ENCODE measurements at places on chromosomes 2 and 18.

- no peak for DNase-seq
These were observed 585.0 kb upstream of the CHAC2 start for GRCh38 chr2:53182601-53183000.

GRCh38 chr2:100143286-100143685, 896 bp upstream of the AFF3 start:
- DNase-seq: no peak

- DNase-seq: no peak
These were observed 205.1 kb downstream of the DNAH7 start for GRCh38 chr2:195863564-195863963.

DNA sequence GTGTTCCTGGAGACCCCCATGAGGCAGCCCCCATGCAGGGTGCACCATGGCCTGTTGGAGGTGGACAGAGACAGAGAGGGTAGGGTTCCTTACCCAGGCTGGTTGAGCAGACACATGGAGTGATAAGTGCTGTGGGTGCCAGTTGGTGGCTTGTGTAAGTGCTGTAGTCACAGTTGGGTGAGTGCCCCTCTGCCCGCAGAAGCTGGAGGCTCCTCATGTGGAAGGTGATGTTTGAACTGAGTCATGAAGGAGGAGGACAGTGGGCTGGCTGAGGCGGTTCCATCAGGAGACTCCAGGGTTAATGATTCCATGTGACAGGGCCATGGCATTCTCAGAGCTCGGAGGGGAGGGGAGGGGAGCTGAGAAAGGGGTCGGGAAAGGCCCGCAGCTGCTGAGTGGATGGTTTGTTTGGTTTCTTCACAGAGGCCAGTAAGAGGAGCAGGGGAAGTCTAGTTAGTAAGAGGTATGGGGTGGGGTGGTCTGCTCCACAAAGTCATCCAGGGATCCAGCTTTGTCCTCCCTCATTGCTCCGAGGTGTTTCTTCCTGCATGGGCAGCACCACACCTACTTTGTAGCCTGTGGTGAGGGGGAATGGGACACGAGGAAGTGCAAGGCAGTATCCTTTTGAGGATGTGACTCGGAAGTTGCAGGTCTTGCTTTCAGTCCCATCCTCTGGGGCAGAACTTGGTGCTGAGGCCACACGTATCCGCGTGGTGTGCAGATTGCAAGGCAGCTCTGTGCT, 13.6 kb downstream of the IMPA2 start:
- no peak for DNase-seq

GRCh38 chr2:138447889-138448570, 53.5 kb upstream of the SPOPL start:
- no peak for DNase-seq

DNA sequence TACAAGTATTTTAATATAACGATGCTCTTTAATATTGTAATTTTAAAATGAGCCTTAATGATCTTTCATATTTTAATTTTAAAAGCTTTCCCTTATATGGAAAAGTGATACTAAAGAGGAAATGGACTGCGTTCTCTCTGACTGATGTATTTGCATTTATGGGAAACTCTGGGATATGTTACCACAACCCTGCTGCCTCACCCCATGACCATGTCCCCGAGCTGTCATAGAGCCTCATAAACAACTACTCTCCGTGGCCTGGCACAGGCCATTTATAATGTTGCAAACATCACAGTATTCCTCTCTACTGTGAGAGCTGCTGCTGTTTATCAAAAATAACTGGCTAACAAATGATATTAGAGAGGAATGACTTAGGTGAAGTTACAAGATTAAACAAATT, 75.8 kb upstream of the SEC11C start:
- DNase-seq: no peak

- DNase-seq: no peak
These were observed 22.7 kb downstream of the RNF152 start for GRCh38 chr18:61870151-61870550.

DNA sequence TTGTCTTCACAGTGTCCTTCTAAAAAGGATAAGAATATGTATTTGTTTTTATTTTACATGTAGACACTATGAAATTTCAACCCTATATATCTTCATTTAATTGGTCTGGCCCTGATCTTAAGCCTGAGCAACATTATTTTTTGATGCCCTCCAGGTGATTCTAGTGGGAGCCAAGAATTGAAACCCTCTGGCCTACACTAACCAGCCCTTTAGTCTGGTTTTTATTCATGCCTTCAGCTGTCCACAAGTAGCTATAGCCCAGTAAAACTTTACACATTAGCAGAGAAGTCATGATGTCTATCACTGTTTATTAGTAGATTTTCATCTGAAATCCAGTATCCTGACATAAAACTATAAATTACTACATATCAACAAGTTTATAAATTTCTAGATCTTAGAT, 52.7 kb upstream of the UBXN4 start:
- DNase-seq: no peak

DNA sequence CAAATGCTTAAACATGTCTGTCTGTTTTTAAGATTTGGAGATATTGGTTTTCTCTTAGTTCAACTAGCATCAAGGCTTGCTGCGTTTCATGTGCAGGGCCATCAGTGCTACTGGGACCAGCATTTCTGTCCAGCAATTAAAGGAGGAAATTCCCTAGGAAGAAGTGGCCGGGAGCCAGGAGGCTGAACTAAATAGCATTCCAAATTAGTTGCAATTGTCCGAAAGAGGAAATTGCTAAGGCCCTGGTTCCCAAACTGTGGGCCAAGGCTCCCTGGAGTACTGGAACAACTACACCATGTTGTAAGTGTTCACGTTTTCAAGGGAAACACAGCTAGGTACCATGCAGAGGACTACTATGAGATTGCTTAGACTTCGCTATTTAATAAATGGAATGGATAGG, 257.9 kb downstream of the PTPRM start:
- DNase-seq: no peak

GRCh38 chr2:55958756-55959155, 35.2 kb upstream of the EFEMP1 start:
- DNase-seq: no peak

DNA sequence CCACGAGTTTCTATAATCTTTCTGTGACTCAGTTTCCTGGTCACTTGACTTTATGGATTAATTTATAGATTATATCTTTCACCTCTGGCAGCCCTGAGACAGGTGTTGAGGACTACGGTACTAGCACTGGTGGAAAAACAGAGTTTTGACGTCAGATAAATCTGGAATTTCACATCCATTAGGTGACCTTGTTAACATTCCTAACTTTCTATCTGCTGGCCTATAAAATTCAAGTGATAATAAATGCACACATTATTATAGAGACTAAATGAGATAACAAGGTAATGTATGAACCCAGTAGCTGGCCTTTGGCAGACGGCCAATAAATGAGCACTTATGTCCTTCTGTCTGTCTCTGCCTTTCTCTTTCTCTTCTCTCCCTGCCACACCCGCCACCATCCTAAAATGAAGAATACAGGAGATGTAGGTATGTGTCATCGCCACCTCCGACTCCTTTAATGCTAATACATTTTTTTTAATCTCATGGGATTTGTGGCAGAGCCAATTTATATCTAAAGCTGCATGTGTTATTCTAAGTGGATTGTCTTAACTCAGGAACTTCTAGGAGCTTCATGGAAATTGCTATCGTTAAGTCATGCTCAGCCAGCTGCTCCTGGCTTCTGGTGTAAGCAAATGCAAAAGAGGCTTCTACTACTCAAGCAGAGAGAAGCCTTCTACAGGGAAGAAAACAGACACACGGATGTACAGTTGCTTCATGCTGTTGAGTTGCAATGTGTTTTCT, 2.3 kb downstream of the TM4SF20 start:
- DNase-seq: no peak

DNA sequence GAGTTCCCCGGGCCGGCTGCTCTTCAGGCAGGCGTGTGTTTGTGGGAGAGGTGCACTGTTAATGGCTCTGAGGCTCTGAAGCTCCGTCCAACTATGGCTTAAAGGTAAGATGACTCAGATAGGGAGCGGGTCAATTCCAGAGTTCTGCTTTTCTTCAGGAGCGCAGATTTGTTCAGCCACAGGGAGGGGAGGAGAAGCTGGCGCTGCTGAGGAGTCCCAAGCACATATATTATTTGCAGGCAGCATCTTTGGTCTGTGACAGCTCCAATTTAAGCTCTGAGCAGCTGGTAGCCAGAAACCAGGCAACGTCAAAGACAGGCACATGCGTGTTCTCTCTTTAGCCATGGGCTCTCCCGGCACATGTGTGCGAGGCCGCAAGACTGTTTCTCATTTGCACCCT, 229.2 kb downstream of the BCL2 start:
- DNase-seq: no peak

- DNase-seq: no peak
These were observed 232.8 kb downstream of the CELF4 start for GRCh38 chr18:37332628-37333420.

DNA sequence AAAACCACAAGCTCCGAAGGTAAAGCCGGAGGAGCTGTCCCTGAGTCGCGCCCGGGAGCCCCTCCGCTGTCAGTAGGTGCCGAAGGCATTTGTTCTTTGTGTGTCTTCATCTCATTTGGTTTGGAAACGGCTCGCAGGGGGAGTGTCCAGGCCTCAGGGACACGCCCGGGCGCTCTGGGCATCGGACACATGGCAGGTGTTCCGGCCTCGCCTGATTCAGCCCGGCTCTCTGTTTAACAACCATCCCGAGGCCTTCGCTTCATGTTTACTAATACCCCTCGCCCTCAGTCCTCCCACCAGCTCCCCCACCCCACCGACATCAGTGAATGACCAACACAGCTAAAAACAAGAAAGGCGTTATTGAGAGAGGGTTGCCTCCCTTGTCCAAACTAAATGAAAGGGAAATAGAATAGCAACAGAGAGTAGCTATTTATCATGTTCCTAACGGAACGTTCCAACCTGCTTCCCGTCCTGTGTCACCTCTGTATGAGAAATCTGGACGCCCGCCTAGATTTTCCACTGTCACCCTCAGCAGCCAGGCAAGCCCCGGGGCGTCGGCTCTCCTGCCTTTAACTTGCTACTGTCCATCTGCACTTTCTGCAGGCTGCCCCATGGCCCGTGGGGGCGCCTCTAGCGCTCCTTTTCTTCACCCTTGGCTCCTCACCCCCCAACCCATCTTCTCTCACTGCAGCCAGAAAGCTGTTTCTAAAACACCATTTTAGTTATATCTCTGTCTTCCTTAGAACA, 73.9 kb downstream of the MYCN start:
- no peak for DNase-seq

- no peak for DNase-seq
These were observed 10.9 kb downstream of the DDX18 start for GRCh38 chr2:117825437-117825836.

GRCh38 chr2:42569116-42569711, 782 bp downstream of the MTA3 start:
- peak; percentile 3 for DNase-seq

DNA sequence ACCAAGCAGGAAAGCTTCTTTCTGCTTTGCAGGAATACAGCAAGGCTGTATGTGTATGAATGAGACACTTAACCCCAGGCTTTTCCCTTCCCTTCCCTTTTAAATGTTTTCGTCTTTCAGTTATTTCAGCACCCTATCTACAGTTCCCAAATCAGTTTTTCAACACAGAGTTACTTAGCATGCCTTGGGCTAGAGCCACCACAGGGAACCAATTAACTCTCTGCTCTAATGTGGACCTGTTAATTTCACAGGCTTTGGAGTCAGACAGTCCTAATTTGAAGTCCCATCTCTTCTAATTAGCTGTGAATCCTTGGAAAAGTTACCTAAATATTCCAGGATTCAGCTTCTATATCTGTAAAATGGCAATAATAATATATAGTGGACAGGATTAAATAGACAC, 89.2 kb upstream of the REG3A start:
- DNase-seq: no peak

- no peak for DNase-seq
These were observed 150.7 kb downstream of the CCDC102B start for GRCh38 chr18:68948622-68949021.

GRCh38 chr2:239033801-239034560, 186.1 kb downstream of the TWIST2 start:
- DNase-seq: no peak

DNA sequence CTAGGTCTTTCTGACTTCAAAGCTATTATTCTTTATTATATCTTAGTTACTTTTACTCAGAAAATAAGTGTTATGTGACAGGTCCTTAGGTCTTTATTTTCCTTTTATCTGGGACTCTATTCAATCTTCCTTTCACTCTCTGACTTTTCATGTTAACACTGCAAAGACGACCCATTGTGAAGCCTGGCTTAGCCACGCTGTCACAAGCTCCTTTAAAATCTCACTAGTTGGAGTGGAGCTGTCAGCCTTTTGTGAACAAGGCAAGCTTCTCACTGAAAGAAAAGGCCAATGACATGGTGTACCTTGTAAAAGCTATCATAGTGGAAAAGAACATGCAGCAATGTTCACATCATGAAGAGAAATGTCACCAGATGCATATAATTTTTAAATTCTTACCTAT, 1130.7 kb upstream of the FAM98A start:
- DNase-seq: no peak

GRCh38 chr2:240435948-240436682, 652 bp downstream of the GPC1 start:
- no peak for DNase-seq

DNA sequence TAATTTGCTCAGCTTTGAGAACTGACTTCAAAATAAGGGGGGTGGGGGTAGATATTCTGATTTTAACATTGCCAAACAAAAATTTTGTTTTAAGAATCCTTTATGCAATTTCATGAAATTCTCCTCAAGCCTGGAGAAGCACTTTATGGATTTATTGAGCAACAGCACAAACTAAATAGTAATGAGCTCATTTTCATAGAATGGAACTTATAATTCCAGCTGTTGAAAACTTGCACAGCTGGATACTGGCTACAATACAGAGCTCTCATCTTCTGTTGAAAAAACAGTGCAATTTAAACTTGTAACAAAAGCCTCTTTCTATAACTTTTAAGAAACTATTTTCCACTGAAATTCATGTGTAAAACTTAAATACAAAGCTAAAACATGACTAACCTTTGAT, 137.6 kb upstream of the FN1 start:
- DNase-seq: no peak

- no peak for DNase-seq
These were observed 627.4 kb downstream of the FBXO15 start for GRCh38 chr18:73520229-73520628.

DNA sequence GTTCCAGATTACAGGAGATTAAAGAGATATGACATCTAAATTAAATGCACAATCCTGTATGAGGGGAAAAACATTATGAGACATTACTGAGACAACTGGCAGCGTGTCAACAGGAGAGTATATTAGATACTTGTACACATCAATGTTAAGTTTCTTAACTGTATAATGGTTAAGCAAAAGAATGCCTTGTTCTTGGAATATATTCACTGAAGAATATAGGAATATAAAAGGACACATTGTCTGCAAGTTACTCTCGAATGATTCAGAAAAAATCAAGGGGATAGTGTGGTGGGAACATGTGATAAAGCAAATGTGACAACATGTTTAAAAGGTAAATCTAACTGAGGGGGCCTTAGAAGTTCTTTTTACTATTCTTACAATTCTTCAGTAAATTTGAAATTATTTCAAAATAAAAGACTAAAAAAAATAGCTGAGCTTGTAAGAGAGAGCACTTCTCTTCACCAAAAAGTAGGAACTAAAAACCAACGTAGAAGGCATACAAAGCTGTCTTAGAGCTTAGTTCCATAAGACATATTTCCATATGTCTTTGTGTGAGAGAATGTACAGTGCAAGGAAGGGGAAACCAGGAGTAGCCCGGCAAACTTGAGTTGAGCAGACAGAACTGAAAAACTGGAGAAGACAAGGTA, 7.5 kb downstream of the WDPCP start:
- DNase-seq: no peak

GRCh38 chr2:205811387-205811786, 129.1 kb downstream of the NRP2 start:
- DNase-seq: no peak
